NCI-H748 treated with DMSO at 0.1 percent for 48 hours (cell line): ENCODE measurements at places on chromosomes 2 and 18.

DNA sequence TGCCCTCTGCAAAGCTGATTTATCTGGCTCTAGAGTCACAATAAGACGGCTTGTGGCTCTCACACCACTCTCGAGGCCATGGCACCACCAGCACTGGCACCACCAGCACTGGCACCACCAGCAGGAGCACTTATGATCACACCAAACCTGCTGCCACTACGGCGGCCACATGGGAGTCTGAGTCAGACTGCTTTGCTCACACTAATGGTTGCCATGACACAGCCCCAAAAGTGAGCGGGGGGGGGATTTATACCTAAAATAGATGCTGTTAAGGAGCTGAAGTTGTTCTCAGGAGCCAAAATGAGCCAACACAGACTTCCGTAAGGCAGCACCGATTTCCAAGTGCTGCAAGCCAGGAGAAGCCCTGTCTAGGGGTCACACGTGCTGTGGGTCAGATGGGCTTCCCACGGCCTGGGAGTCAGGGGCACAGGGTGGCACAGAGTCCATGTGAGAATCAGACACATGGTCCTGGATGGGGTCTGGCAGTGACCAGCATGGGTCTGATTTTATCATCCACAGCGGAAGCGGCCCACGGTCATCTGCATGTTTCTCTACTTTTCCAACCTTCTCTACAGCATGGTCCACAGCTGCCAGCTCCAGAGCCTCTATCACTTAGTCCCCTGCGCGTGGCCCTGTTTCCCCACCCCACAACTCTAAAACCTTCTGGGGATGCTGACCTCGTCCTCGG, 16.7 kb downstream of the DNMT3A start:
- DNase-seq: no peak

- no peak for DNase-seq
These were observed 58.0 kb downstream of the SMAD2 start for GRCh38 chr18:47872426-47872825.

- DNase-seq: no peak
These were observed 19.1 kb upstream of the MC4R start for GRCh38 chr18:60391571-60392226.

- no peak for DNase-seq
These were observed 54.6 kb downstream of the CPO start for GRCh38 chr2:206993964-206994363.

DNA sequence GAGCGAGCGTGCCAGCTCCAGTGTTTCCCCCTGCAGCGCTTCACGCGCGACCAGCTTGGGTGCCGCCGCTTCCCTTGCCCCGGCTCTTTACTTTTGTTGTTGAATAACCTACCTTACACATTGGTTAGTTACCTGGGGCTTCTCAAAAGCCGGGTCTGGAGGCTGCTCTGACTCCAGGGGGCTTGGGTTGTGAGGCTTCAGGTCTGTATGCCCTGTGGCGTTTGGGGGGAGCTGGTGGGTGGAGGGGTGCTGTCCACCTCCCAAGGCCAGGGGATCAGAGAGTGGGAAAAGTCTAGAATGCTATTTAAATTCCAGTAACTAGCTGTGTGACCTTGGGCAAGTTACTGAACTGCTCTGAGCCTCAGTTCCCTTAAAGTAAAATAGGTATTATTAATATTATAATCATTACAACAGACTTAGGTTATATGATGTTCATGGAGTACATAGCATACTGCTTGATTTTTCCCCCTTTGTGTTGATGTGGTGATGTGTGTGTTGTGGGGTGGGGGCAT, 770 bp downstream of the LYPD6B start:
- no peak for DNase-seq

DNA sequence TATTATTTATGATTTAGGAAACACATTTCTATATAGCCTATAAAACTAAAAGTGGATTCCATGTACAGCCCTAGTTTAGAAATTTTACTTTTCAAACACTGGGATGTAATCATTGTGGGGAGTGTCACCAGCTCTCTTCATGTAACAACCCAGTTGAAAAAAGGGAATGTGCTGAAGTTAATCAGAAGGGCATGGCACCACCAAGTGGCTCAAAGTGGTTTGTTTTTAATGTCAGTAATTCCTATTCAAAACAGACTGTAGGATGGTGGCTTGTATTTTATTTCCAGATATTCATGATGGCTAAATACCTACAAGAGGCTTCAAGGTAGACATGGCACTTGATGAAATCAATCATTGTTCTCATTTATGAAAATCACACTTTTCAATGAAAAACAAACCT, 58.1 kb upstream of the TMEM182 start:
- no peak for DNase-seq

DNA sequence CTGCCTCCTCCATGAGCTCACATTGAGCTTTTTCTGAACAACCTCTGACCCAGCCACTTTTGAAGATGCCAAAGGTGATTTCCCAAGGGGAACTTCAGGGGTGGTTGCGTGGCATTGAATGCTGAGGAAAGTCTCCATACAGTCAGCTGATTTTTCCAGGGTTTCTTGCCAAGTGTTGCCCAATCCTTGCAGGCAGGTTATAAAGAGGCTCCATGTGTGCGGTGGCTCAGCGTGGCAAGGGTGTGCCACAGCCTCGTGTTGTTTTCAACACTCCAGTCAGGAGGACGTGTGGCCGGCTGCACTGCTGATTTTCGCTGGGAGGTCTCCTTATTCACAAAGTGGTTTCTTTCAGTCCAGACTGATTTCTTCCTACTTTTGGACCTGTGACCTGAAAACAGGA, 81.4 kb upstream of the GATA6 start:
- no peak for DNase-seq

DNA sequence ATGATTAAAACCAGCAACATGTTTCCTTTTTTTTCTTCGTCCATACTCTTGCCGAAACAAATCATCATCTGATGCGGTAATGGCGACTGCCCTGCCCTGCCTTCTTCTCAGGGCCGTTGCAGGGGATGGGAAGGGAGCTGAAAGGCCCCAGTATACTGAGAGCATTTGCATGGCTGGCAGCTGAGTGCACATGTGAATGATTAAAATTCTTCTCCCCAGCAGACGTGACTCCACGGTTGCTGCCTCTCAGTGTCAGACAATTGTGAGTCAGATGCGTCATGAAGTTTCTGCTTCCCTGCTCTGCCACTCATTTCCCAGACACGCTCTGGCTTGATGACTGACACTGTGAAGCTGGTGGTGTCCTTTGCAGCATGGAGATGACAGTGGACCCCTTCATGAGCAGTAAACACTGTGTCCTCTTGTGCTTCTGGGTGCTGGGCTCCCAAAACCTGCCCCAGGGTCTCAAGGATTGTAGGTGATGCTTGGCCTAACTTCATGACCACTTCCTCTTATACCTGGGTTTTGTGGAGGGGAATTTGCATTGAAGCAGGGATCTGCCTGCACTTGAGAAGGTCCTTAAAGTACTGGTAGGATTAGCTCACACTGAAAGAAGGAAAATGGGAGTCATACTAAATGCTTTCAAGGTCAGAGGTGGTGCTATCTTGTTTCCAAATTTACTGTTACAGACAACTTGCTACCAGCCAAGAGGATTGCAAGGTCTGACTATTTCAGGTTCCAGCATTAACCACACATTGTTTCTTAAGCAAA, 222.5 kb upstream of the COPS8 start:
- DNase-seq: no peak

DNA sequence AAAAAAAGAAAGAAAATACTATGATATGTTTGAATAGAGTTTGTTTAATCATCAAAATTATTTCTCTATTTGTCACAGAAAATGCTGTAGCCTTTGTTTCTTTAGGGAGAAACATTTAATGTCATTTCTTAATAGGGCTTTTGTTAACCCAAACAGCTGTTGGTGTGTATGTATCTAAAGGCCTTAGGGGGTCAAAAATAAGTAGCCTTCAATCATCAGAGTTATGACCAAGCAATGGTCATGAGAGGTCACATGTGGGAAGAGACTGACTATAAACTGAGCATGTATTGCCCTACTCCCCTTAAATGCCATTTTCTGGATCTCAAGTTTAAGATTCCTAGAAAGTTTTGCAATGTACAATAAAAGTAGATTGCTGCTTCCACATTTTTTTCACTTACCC, 22.7 kb downstream of the HNMT start:
- no peak for DNase-seq

GRCh38 chr18:32093523-32093922, 1.8 kb downstream of the RNF138 start:
- DNase-seq: no peak

GRCh38 chr2:8103085-8103708, 578.7 kb upstream of the ID2 start:
- no peak for DNase-seq
